ENCODE measurements at places on chromosomes 12 and 14.
A peak's percentile ranks its signal among the peaks of the same experiment; 100 is the strongest.

DNA sequence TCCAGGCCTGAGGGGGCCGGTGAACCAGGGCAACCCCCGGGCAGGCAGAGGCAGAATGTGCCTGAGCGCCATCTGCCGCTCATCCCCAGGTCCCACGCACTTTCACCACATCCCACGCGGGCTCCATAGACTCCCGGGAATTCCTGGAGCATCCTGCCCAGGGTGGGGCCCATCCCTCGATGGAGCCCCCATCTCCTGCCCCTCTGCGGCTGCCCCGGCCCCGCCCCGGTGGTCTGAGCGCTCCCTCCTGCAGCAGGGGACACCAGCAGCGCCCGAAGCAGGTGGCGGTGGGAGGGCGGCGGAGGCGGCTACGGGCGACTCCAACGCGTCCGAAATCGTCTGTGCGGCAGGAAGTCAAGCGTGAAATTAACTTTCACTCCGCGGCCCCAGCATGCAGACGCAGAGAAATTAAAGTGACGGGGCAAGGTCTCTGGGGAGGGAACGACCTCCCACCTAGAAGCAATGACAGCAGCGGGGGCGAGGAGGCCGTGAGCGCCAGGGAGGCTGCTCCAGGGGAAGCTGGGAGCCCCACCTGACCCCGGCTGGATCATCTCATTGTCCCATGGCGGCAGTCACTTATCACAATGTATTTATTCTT lies 122.2 kb downstream of the NCOR2 start:
- DNase-seq: no peak

DNA sequence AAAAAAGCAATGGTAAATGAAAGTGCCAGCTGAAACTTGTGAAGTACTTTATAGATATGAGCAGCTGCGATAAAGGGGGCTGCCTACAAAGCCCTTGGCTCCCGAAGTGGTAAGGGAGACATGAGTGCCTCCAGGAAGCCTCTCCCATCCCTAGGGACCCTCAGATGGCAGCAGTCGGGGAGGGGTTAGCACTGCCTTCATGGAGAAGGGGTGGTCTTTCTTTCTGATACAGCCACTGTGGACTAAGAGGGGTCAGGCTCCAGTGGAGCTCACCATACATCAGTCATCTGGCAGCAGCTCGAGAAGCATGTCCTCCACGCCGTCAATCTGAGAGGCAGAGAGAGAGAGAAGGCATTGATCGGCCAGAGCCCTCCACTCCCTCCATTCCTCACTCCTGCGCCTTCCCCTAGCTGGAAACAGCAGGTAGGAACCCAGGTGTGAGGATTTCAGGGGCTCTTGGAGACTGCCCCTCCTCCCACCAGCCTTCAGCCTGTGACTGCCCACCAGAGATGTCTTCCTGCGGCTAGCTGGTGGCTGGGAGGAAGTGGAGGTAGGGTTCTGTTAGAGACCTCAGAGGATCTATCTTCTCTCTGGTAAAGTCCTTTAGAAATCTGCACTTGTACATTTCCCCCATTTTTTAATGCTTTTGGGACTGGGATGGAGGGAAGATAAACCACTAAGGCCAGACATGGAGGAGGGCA lies 2.3 kb downstream of the TCL1A start:
- no peak for DNase-seq

GRCh38 chr14:60859525-60859924 lies 121.4 kb downstream of the TRMT5 start:
- DNase-seq: no peak

GRCh38 chr12:121196902-121197301 lies 13.0 kb upstream of the P2RX4 start:
- DNase-seq: no peak

DNA sequence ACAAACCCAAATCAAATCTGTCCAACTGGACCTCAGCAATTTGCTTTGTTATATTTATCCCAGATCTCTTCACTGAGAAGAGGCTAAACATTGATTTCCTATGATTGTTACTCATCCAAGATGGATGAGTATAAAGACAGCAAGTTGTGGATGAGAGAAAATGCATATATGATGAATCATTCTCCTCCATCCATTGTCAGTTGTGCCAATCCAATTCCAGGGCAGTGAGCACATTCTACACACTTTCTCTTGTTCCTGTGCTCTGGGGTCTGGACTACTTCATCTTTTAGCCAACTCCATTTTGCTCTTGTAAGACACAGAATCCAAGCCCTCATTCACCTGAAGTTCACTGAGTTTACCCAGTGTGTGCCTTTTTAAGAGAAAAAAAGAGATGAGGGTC lies 105.7 kb downstream of the GCH1 start:
- no peak for DNase-seq

GRCh38 chr12:10088955-10089900 lies 9.6 kb downstream of the CLEC1A start:
- DNase-seq: no peak

GRCh38 chr14:81682134-81682533 lies 148.5 kb upstream of the SEL1L start:
- DNase-seq: no peak

GRCh38 chr12:108589028-108589839 lies 8.7 kb downstream of the TMEM119 start:
- no peak for DNase-seq

DNA sequence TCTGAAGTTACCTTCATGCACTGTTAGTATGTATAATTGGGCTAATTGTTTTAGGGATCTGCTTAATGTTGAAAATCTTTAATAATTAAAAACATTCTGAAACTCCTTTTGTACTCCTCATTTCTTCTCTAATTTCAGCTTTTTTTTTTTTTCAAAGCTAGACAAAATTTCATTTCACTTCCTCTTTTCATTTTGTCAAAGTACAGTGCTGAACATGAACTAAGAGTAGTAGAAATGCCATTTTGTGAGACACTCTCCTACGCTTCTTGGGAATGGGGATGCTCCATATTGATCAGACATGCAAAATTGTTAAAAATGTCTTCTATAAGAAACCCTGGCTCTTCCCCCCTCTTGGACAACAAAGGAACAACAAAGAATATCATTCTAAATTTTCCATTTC lies 1.7 kb downstream of the ABCD2 start:
- no peak for DNase-seq

GRCh38 chr12:77031745-77032144 lies 33.6 kb downstream of the E2F7 start:
- no peak for DNase-seq

DNA sequence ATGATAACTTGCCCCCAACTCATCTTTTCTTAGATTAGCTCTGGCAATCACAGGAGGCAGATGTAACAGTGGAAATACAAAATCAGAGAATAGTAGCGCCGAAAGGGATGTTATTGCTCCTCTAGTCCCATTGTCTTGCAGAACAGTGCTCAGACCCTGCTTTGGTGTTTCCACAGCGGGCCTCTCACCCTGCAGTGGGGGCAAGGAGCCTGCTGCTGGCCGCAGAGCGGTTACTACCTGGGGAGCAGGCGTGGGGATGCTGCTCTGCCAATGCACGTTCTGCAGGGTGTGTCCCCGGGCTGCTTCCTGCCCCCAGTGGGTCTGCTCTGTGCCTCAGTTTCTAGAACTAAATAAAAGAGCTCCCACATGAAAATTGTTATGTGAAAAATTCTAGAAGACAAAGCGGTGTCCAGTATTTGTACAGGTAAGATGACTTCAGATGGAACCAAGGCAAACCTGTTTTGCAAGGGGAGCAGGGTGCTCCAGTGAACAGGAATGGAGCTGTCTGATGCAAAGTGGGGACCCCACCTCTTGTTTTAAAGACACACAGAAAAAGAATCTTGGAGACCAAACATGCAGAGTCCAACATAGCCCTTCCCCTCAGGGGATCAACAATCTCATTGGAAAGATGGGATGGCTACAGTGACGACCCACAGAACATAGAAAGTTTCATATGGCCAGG lies 35.5 kb downstream of the LRRC74A start:
- no peak for DNase-seq

GRCh38 chr14:35243956-35244355 lies 48.2 kb upstream of the PSMA6 start:
- DNase-seq: no peak

GRCh38 chr14:97379091-97379531 lies 581.9 kb downstream of the VRK1 start:
- peak; percentile 19 for DNase-seq

DNA sequence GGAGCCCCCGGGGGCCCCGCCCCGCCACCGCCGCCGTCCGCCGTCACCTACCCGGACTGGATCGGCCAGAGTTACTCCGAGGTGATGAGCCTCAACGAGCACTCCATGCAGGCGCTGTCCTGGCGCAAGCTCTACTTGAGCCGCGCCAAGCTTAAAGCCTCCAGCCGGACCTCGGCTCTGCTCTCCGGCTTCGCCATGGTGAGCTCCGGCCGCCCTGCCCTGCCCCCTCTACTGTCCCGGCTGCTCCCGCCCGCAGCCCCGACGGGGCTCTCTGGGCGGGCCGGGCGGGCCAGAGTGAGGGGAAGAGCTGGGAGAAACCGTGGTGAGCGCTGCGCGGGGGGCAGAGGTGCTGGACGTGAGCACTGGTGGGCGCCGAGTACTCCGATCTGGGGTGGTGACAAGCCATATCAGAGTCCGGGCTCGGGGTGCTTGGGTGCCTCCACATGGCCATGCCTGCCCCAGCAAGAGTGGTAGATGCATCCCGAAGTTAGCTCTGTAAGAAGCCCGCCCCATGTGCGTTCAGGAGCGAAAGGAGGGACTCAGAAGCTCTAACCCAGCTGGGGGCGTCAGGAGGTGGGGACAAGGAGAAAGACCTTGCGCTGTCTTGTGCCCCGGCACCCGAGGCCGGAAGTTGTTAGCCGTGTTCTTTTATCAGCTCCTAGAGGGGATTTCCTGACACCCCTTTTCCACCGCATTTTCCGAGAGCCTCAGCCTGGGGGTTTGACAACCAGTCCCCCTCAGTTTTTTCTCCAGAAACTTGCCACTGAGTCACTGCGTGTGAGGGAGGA lies 717 bp downstream of the ORAI1 start:
- DNase-seq: peak; percentile 92

DNA sequence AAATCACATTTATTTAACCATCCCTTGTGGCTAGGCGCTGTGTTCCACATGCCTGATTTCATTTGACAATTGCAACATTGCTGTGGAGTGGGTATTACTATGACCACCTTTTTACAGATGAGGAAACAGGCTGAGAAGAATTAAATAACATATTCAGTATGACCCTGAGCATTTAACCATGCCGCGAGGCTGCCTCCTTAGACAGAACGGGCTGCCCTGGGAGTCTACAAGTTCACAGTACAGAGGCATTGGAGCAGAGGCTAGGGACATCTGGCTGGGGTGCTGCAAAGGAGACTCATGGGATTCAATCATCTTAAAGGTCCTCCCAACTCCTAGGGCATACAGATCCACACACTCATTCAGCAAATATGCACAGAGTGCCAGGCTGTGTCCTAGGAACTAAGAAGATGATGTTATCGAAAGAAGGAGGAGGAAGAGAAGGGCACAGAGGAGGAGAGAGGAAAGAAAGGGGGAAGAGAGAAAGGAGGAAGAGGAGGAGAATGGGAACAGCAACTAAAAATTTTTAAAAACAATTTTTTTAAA lies 164.7 kb upstream of the CCND2 start:
- DNase-seq: no peak

DNA sequence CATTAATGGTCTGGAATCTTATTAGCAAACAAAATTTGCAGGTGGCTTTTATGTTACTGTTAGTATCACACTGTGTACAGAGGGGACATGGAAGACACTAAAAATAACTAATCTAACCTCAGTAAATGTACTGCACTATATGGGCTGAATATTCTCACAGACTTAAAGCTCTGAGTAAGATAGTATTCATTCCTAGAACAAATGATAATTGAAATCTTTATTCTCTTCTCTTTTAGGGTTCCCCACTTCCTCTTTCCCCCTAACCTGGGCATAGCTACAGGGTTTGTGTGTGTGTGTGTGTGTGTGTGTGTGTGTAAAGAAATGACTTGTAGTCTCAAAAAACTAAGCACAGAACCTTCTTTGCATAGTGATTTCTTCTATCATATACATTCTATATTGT lies 21.4 kb upstream of the HECTD1 start:
- no peak for DNase-seq

GRCh38 chr12:112536367-112536730 lies 117.6 kb downstream of the PTPN11 start:
- DNase-seq: no peak

- DNase-seq: no peak
Measured at GRCh38 chr12:12720672-12721161, 3.5 kb downstream of the CDKN1B start.

- DNase-seq: no peak
Measured at GRCh38 chr12:52578469-52578868, 4.8 kb upstream of the KRT74 start.

DNA sequence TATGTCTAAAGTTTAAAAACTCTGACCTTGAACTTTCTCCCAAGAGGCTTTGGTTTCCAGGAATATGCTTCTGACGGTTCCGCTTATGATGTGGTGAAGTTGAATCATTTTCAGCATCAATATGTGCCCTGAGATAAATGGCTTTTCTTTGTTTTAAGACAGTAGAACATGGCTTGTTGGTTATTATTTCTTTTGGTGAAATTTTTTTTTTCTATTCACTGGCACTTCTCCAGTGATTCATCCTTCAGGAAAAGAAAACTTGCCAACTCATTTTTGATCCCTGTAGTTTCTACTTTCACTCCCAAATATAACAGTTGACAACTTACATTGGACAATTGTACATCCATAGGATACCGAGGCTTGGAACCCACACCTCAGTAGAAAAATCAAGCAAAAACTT lies 1301.2 kb upstream of the FLRT2 start:
- no peak for DNase-seq

GRCh38 chr14:79318371-79318770 lies 892.9 kb downstream of the DIO2 start:
- no peak for DNase-seq

DNA sequence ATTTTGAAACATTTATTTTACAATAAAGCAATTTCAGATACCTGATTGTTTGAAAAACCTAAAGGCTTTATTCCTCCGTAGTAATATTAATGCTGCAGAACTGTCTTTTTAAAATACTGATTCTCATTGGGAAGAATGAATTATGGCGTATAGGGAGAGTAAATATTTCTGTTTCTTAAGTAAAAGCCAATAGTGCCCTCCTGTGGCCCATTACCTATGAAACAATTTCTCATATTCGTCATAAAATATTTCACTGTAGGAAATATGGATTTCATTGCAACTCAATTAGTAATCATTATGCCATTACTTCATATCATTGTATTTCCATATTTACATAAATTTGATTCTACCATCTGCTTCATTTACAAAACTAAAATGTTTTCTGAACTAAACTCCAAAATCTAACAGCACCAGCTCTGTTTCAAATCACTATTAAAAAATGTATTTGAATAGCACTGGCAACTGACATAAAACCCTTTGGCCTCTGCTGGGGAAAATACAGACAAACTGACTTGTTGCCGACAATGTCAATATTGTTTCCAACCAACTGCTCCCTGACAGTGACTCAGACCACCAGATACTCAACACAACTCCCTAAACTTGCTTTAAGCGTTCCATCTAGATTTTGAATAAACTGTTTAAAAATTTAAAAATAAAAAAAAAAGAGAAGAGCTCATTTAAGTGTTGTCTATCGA lies 290.3 kb downstream of the NAV3 start:
- DNase-seq: no peak

DNA sequence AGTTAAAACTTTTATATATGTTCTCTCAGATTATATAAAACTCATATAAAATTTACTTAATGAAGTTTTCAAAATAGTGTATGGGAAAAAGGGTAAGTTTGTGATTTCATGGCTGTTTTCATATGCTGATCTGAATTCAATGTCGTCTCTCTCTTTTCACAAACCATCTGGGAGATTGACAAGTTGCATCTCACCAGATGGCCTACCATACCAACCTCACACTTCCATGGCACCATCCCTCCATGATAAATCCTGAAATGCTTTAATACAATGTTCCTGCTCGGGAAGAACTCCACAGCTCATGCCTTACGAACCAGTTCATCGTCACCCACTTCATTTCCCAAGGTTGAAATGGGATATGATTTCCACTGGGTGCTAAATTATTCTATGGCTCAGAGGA lies 22.3 kb downstream of the PTPRO start:
- DNase-seq: no peak

Data from activated CD4-positive, alpha-beta T cell treated with anti-CD3 and anti-CD28 coated beads, Interleukin-2, amount 50 U/mL, for 48 hours (primary cell).